ENCODE measurements at places on chromosomes 16 and 17. TPM values are rescaled to one million over a fixed set of nuclear protein-coding genes. Genes with fewer than 3 reads are reported as not detected.

- no peak for DNase-seq
These were observed 261.2 kb downstream of the HS3ST4 start for GRCh38 chr16:25952983-25953382.

DNA sequence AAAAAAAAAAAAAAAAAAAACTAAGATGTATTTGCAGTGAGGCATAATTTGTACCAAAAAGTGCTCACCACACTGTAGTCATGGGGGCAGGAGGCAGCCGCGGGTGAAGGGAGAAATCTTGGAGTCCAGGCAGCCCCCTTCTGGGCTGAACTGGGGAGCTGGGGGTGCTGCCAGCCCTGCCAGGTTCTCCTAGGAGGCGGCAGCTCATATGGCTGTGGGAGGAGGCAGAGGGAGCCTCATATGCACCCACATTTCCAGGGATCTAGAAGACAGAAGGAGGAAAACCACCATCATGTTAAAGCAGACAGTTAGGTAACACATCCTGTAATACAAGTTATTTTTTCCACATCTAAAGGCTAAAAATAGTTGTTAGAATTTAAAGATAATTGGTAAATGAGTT, 16.3 kb downstream of the MAPT start:
- no peak for DNase-seq

GRCh38 chr17:76264425-76264754, 758 bp upstream of the UBALD2 start:
- DNase-seq: no peak

The TSPOAP1 gene
- 105 TPM for polyA plus RNA-seq

The TOM1L1 gene
- polyA plus RNA-seq: 17.2 TPM

The SLC12A3 gene
- 0.11 TPM for polyA plus RNA-seq

Measured in spinal cord (tissue), 10 donors.